Brain (organoid and tissue), 16 donors: ENCODE measurements at places on chromosomes 7 and 10.

- no peak for DNase-seq
These were observed 54.5 kb downstream of the ORC5 start for GRCh38 chr7:104153287-104153686.

DNA sequence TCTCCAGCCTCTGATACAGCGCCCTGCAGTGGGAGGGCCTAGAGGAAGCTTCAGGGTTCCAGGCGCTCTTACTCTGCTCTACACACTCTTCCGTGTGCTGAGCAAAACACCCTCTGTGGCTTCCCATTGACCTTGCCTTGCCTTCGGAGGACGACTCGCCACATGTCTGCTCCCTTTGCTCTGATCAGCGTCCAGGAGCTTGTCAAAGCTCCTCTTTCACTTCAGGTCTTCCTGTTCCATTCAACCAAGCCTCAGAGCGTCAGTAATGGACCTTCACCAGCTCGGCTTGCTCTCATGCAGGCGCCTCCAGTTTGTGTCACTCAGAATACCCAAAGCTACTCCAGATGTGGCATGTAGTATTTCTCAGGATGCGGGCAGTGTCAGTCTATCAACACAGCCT is 173.9 kb downstream of the ARID5B start:
- DNase-seq = no peak

DNA sequence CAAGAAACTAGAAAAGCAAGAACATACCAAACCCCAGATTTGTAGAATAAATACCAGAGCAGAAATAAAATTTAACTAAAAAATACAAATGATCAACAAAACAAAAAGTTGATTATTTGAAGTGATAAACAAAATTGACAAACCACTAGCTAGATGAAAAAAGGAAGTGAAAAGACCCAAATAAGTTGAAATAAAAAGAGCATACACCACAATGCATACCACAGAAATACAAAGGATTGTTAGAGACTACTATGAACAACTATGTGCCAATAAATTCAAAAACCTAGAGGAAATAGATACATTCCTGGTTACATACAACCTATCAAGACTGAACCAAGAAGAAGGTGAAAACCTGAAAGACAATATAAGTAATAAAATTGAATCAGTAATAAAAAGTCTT is 333.4 kb downstream of the SH2D4B start:
- no peak for DNase-seq

DNA sequence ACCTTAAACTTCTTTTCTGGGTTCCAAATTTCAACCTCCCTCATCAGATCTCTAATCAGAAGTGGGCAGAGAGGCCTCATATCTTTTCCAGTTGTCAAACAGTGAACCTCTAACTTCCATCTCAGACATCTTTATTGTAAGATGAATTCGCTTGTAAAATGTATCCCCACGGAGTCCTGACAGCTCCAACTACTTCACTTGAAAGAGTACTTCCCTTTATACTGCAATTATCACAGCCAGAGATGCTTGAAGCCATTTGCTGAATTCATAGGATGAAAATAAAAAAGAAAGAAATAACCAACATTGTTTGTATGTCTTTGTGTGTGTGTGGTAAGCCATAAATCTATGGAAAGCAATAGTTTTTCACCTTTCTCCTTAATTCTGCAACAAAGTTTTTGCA is 175.2 kb downstream of the GRM3 start:
- no peak for DNase-seq

- DNase-seq = no peak
These were observed 490.7 kb downstream of the TYW1 start for GRCh38 chr7:67487316-67487715.

DNA sequence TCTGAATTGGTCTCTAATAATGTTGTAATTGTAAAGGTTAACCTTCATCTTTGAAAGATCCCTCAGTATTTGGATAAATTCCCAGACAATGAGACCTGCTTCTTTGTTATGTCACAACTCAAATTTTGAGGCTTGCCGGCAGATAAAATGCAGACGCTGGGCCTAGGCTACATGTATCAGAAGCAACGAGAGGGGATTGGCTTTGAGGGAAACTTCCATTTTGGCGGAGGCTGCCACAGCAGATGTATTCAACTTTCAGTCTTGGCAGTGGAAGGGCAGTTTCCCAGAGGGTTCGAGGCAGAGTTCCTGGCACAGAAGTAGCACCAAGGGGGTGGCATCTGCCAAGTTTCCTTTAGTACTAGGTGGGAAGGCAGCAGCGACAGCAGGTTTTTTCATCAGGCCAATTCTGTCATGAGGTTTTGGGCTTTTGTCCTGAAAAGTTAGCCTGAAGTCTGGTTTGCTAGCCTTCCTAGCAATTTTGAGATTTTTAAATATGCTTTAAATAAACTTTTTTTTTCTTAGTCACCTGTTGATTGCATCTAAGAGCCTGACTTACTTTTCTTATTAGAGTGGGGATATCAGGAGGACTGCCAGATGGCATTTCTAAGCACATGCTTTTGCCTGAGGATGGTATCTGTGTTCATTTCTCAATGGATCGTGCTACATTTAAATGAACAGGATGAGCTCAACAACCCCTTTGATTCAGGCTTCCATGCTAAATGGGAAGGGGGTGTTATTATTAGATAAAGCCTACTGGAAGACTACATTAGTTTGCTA is 89.5 kb upstream of the FAM3C start:
- DNase-seq = peak; percentile 97

DNA sequence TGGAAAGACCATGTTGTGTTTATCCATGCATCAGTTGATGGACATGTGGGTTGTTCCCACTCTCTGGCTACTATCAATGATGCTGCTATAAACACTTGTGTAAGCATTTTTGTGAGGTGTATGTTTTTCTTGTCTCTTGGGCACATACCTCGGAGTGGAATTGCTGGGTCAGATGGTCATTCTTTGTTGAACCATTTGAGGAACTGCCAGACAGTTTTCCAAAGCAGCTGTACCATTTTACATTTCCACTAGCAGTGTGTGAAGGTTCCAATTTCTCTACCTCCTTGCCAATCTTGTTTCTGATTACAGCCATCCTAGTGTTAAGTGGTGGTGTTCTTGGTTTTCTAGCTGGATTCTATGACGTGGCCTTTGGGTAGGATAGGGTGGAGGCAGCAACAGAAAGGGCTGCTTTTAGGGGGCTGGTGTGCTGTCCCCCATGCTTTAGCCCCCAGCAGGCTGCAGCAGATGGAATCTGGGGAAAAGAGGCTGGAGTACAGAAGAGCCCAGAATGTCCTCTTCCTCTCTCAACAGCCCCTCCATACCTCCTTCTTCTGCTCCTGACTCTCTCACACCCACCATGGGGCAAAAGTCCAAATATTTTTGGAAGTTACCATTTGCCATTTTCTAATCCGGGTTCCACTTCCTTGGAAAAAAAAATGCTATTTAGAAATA is 352.7 kb downstream of the FRMD4A start:
- no peak for DNase-seq

DNA sequence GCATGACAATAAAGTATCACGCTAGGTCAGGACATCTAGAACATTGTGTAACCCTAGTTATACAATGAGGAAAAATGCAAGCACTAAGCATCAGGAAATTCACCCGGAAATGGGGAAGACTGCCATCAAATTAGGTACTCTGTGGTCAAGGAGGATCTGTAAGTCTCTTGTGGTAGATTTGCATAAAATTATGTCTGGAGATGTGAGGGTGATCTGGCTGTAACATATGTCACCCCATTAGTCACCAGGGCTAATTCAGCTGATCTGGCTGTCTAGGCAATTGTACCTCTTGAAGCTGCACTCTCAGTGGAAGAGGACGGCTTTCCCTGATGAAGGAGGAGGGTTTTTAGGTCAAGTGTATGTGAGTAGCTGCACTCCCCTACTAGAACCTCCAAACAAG is 14.8 kb downstream of the AKR1D1 start:
- DNase-seq = peak; percentile 2
